ENCODE measurements at places on chromosomes 2 and 18.

DNA sequence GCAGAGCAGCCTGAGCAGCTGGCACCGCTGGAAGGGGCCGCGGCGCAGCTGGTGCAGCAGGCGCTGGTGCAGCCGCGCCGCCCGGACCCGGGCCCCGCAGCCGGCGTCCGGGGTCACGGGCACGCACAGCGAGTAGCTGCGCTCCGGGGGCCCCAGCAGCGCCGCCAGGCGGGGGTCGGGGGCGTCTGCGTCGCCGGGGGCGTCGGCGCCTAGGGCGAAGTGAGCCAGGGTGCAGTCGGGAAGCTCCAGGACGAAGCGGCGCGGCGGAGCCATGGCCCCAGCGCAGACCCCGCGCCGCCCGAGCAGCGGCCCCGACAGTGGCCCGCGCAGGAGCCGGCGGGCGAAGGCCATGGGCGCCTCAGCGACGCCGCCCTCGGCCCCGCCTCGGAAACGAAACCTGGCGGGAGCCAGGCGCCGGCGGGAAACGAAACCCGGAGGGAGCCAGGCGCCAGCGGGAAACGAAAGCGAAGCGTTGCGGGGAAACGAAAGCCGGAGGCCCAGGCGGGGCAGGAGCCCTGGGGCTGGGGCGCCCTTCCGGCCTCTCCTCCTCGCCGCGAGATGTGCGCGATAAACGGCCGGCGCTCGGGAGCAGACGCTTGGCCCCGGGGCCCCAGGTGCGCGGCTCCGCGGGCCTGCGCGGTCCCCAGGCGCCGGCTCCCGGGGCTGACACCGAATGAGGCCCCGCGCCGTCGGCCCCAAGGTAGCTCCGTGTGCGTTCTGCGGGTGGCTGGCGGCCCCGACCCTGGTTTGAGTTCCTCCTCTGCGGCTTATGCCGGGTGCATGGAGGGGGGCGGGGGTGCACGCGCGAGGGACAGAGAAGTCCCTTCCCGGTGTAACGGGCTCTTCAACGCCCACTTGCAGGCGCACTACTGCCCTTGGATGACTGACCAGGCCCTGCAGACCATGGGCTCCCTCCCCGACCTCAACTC is at the start of gene CMPK2:
CMPK2 (minus strand) TSS at position 562 of the 929 bp plus-strand sequence; CDS start at position 351, 211 bp downstream.
- peak; percentile 50 for DNase-seq

GRCh38 chr2:39991298-39991697 is 212.2 kb upstream of the THUMPD2 start:
- DNase-seq: no peak

GRCh38 chr18:80042785-80043184 is 8.6 kb downstream of the RBFA start:
- DNase-seq: no peak

GRCh38 chr2:17735864-17736263 is 17.7 kb downstream of the SMC6 start:
- no peak for DNase-seq

DNA sequence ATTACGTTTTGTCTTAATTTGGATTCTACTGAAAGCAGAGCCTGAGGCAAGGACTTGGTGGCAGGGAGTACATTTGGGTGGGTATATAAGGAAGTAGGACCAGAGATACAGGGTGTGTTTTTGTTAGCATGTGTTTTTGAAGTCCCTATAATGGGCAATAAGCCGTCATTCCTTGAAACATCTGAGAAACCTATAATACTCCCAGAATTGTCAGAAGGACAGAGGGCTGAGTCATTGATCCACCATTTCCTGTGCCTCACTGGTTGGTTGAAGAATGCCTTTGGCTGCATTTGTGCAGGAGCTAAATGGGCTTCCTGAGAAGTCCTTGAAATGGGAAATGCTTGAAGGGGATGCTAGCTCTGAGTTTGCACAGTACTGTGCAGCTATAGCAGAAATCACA is 281.8 kb upstream of the ZEB2 start:
- no peak for DNase-seq

DNA sequence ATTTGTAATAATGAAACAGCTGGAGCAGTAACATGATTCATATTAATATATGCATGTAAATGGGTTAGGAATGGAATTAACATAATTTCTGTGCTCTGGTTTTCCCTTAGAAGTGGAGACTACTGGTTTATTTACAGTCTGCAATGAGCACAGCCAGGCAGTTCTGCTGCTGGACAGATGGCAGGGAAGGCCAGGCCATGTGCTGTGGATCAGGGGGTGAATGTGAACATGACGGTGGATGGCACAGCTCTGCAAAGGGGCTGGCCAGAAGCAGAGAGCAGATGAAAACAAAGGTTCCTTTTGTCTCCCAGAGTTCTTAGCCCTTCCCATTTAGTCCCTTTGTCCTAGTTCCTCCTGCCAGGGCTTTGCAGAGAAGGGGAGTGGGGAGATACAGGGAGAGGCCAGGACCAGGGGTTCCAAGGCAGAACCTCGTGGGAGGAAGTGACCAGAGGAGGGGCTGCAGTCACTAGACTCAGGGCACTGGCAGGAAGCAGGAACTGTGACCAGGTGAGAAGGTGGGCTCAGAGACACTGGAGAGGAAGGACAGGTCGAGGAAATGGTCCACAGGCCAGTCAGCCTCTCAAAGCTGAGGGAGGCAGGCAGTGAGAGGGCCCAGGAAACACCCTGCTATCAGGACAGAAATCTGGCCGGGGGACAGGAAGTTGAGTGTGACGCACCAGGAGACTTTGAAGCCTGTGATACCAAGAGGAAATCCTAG is 112.9 kb upstream of the ATP8B1 start:
- DNase-seq: no peak

DNA sequence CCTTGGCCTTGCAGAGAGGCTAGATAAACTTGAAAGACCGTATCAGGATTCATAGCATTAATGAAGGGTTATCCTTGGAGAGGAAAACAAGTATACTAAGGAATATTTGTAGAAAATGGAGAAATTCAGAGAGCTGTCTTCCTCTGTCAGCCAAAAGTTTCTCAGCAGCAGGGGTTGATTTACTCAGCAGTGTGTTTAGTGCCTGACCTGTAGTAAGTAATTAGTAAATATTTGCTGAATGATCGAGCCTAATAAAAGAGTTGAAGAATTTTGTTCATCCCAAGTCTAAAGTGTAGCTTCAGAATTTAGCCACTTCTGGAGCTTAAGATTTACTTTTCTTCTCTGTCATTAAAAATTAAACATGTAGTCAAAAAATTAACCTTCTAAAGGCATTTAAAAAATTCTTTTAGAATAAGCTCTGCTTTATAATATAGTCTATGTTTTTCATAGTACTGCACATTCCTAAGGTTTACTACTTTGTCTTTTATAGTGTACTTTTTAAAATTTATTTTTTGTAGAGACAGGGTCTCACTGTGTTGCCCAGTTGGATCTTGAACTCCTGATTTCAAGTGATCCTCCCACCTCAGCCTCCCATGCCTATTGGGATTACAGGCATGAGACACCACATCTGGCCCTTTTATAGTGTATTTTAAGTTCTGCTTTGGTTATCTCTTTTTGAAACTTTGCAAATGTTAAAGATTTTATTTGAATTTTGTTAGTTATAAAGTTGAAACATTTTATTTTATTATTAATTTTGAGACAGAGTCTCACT is 138.4 kb upstream of the MYO3B start:
- no peak for DNase-seq
